ENCODE measurements at places on chromosomes 3 and 15.

- DNase-seq = no peak
These were observed 107.1 kb downstream of the SRGAP3 start for GRCh38 chr3:9142362-9142761.

- DNase-seq = no peak
These were observed 301.7 kb downstream of the OXSM start for GRCh38 chr3:26091626-26092025.

- DNase-seq = no peak
These were observed 112.7 kb downstream of the IQSEC1 start for GRCh38 chr3:12960497-12960896.

GRCh38 chr15:84079885-84080777, 155.4 kb upstream of the GOLGA6L4 start:
- no peak for DNase-seq

DNA sequence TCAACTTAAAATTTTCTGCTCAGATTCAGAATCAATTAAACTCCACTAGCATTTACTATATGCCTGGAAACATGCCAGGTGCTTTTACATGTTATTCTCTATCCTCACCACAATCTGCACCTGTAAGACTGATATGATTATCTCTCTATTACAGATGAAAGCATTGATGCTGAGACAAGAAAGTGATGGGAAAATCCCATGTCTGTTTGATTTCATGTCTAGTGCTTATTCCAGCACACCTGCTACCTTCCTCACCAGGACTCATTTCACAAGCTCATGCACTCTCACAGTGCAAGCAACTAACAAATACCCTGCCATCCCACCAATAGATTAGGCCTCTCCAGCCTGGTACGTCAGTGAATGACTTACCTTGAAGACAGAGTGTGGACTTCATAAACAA, 25.0 kb upstream of the BCL6 start:
- DNase-seq = no peak

DNA sequence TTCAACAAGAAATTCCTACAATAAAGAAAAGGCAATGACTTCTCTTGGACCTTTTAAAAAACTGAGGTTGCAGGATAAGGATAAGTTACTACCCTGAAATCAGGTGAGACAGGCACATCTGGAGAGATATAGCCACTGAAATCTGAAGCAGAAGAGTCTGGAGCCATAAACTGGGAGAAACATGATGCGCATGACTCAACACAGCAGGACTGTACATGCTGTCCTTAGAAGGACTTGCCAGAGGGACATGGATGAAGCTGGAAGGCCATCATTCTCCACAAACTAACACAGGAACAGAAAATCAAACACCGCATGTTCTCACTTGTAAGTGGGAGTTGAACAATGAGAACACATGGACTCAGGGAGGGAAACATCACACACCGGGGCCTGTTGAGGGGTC, 1020.2 kb downstream of the AGBL1 start:
- DNase-seq = no peak

- no peak for DNase-seq
These were observed 17.9 kb upstream of the ANKRD28 start for GRCh38 chr3:15815696-15816095.

- DNase-seq = no peak
These were observed 77.4 kb upstream of the ANKRD28 start for GRCh38 chr3:15875016-15875689.

GRCh38 chr3:64167351-64167750, 57.9 kb downstream of the PRICKLE2 start:
- no peak for DNase-seq

DNA sequence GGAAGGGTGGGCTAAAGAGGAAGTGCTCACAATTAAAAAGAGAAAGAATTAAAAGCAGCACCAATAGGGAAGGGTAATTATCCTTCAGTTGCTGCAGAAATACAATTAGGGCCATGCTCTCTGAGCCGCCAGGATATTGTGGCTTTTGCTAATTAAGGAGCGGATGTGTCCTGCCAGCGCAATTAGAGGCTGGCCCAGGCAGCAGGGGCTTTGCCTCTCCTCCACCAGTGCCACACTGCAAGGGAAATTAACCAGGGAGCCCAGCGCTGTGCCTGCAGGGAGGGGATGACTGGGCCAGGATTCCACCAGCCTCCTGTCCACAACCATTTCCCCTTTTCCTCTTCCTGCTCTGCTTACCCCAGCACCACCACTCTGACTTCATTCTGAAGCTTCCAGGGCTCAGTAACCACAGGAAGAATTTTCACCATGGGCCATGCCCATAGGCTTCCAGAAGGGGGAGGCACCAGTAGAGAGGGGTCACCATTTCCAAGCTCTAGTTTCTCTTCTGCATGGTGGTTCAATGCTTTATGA, 10.4 kb upstream of the AEN start:
- no peak for DNase-seq

- DNase-seq = no peak
These were observed 487 bp downstream of the DUOX2 start for GRCh38 chr15:45113380-45113990.

GRCh38 chr3:131714585-131715220, 211.9 kb upstream of the MRPL3 start:
- no peak for DNase-seq

DNA sequence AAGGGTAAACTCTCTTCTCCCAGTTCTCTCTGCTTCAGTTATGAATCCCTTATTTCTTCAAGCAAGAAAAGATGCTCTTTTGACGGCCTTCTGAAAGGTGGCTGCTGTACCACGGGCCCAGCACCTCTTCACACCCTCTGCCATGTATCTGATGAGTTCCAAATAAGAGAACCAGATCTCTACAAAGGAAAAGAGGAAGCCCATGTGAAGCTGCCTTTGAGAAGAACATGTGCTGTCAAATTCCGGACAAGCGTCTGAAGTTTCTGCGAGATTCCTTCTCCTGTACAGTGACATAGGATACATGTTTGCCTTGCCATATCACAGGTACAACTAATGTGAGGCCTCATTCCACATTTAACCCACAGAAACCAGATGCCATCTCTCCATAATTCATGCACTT, 59.2 kb downstream of the SH3BP5 start:
- DNase-seq = peak; percentile 39

DNA sequence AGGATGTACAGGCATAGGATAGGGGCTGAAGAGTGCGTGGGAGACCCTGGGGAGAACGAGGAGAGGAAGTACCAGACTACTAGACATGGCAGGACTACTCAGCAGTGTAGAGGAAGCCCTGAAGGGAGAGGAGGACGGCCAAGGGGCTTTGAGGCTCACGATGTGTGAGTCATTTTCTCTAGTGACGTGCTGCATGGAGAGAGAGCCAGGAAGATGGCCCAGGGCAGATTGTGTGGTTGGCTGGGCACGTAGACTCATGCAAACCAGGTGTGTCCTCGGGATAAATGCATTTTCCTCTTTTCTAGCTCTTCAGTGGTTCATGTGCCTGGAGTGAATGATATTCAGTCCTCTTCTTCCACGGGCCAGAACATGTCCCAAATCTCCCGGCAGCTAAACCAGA, 115.0 kb upstream of the ABHD17C start:
- no peak for DNase-seq

DNA sequence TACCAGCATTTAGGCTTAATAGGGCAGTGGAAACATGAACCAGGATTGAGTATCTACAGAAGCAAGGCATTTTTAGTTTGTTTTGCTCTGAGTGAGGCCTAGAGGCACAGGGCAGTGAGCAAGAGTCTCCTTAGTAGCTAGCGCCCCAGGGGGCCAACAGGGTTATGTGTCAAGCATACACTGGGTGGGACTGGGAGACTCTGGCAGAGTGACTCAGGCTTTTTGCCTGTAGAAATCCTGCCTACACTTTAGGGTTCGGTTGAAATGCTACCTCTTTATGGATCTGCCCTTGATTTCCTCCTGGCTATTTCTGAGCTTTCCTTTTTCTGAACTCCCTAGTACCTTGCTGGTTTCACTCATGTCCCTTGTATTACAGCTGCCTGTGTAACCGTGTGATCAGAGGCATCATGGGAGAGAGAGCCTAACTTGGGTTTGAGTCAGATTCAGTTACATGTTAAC, 72.2 kb downstream of the TOP2B start:
- no peak for DNase-seq

DNA sequence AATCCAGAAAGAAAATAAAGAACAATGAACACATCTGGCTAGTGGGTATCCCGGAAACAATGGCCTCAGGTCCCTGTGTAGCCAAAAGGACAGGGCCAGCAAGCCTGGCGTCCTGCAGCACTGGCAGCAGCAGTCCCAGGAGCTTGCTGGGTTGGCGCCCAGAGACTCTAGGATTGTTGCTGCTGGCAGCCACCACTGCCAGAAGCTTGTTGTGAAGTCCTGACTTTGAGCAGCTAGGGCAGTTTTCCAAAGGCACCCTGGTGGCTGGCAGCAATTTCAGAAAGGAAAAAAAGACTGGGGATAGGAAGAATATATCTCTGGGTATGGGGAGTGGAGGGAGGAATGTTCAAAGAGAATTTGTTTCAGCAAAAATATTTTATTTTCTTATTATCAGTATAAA, 11.3 kb downstream of the SHQ1 start:
- DNase-seq = no peak

DNA sequence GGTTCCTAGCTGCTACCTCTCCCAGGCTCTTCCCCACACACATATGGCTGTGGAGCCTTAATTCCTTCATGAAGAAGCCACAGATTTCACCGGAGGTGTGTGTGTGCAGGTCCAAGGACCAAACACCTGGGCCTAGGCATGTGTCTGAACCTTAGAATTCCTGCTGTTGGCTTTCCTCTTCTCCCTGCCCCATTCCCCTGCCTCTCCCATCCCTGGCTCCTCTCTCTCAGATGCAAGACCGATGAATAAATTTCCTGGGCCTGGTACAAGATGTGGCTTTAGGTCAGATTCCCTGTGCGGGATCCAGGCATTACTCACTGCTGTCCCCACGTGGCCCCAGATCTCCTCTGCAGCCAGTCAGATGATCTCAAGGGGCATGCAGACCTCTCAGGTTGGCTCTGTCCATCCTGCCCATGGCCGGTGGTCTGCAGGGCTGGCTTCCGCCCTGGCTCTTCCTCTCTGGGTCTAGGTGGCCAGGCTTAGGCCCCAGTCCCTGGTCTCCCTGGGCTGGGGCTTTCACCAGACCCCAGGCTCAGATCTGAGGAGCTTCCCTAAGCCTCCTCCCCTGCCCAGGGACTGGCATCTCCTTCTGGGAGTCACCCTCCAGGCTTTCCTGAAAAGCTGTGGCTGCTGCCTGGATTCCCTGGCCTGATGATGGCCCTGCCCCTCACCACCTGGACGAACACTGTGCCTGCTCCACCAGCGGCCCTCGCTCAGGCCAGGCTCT, 20.5 kb downstream of the CCR9 start:
- peak; percentile 58 for DNase-seq

DNA sequence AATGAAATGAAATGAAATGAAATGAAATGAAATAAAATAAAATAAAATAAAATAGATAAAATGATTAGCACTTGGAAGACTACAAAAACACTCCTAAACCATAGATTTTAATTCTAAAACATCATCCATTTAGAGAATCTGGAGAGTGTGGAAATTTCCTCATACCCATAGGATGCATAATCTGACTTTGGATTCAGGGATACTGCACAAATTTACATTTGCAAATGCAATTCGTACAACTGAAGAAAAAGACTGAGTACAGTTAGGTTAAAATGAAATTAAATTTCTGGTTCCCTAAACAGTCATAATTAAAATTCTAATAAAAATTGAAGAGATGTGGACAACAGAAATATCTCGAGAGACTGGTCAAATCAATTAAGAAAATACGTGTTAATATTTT, 122.9 kb downstream of the TMCC1 start:
- DNase-seq = no peak

GRCh38 chr3:167864552-167864874, 129.0 kb downstream of the SERPINI1 start:
- no peak for DNase-seq

DNA sequence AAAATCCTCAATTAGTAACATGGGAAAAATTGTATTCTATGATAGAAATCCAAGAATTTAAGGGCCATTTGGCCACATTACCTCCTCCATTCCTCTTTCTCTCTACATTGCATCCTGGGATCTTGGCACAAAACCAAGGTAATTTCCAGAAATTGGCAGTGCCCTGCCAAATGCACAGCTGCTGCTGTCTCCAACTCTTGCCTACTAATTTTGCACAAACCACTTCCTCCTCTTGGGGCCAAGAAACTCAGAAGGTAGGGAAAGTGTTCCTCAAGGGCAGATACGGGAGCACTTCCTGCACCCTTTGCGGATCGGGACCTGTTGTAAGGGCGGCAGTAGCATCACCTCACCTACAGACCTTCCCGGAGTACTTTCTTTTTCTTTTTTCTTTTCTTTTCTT, 57.8 kb downstream of the MAP3K13 start:
- DNase-seq = no peak

DNA sequence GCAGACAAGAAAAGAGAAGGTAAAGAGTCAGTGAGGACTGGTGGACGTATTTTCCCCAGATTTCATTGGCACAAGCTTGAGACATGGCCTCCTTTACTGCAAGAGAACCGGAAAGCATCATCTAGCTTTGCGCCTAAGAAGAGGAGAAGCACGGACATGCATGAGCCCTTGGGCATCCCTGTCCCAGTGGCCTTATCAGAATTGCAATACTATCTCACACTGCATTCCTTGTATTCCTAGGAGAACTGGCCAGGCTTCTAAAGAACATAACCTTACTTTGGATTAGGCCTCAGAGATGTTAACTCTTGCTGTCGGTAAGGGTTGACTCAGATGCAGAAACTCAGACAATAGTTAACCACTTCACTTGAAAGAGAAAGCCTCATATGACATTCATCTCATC, 229.5 kb upstream of the PRICKLE2 start:
- no peak for DNase-seq

DNA sequence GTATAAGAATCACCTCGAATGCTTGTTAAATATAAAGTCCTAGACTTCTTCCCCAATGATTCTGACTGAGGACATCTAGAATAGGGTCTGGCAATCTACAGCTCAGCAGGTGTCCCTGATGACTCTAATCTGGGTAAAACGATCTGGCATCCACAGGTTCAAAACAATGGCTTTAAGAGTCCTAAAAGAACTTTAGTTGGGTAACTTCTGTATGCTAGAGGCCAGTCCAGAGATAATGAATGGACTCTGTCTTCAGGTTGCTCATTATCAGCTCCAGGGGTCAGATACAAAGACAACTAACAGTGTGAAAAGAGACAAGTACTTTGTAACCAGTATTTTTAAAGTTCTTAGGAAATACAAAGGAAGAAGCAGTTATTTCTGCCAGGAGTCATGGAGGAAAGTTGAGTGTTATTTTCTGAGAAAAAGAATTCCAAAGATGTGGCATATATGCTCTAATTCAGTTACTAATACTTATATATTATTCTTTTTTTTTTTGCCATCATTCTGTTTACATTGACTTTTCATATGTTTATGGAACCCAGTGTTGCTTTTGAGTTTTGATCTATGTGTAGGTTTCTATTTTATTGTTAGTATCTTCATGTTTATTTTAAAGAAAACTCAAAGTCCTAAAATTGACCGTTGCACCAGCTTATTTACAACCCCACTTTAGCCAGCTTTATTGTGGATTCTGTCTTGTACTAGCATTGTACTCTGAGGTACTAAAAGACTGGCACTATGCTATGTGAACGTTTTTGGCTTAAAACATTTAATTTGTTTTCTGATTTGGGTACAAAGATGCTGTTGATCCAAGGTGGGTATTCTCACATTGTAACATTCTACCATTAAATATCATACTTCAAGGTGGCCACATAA, 3.1 kb upstream of the GPR15 start:
- DNase-seq = no peak

GRCh38 chr15:96889734-96890480, 559.4 kb downstream of the NR2F2 start:
- DNase-seq = no peak

- peak; percentile 46 for DNase-seq
These were observed 54.4 kb downstream of the PGPEP1L start for GRCh38 chr15:98953000-98953787.
